ENCODE measurements at places on chromosomes 7 and 10.

DNA sequence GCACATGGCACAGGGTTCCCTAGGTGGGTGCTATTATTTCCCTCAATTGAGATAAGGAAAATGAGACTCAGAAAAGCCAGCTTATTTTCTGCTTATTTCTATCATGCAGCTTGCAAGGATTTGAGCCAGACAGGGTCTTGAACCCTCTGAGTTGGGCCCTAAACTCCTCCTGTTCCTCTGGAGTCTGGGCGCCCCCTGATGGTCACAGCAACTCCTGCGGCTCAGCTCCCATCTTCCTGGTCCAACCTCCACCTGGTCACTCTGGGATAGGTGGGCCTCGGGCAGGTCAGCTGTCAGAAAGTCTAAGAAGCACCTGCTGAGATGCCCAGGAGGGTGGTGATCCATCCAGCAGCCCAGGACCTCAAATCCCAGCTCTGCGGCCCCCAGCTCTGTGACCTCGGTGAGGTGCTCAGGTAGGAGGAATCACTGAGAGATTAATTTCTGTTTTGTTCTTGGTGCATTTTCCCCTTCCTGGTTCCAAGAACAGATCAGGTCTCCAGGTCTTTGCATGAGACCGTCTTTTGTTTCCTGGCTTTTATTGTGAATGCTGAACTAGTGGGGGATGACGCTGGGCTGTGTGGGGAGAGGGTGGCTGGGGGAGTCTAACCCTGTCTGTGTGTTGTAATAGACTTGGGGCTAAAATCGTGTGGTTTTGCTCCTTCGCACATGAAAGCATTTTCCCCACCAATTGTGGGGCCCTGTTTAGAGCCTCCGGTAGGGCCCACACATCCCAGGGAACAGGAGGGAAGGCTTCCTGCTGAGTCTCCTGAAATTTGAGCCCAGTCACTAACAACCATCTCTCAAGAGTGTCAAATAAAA, 32.8 kb downstream of the TMEM130 start:
- DNase-seq, result peak; percentile 45

DNA sequence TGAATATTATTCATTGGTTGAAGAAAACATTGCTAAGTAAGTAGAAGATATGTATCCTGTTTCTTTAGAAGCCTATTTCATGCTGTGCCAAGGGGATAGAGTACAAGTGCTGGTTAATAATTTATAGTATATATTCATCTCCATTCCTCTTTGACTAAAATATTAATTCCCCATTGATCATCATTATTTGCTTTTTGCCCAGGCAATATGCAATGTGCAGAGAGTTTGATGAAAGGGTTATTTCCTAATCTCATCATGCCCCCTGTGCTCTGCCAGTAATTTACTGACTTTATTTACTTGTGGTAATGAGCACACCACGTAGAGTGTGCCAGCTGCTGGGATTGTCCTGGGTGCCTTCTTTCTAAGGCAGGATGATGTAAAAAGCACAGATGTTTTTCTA, 180.9 kb downstream of the REEP3 start:
- DNase-seq, result no peak

DNA sequence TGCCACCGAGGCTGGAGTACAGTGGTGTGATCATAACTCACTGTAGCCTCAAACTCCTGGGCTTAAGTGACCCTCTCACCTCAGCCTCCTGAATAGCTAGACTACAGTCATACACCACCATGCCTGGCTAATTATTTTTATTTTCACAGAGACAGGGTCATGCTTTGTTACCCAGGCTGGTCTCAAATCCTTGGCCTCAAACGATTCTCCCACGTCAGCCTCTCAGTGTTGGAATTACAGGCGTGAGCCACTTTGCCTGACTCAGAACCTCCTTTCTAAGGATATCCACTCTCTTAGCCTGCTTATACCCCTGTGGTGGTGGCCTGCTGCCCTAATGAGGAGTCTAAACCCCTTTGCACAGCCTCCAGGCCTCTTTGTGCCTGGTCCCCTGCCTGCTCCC, 4.2 kb upstream of the IGFBP1 start:
- no peak for DNase-seq

DNA sequence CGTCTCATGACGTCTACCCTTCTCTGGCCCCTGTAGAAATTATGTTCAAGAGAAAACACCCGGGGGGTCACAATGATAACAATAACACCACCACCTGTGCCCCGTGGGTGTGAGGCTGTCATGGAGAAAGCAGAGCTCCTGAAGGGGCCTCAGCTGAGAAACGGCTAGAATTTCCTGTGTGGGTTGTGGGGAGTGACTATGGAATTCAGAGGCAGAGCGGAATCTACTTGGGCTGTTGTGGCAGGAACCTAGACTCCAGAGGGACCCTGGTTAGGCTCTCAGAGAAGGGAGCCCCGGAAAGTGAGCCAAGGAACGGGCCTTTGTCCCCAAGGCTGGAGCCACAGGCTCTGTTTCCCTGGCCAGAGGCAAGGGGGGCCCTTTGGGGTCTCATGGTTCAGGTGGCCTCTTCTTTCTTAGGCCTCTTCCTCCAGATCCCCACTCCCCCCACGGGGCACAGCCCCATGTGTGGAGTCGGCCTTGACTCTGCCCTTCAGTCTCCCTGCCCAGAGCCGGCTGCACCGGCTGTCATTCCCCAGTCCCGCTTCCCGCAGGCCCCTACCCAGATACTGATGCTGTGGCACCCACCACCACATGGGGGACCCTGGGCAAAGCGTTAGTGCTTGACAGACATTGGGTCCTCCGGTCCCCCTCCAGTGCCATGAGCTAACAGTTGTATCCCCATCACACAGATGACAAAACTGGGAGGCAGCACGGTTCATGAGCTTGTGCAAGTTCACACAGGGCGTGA, 6.5 kb upstream of the GIMAP8 start:
- no peak for DNase-seq

DNA sequence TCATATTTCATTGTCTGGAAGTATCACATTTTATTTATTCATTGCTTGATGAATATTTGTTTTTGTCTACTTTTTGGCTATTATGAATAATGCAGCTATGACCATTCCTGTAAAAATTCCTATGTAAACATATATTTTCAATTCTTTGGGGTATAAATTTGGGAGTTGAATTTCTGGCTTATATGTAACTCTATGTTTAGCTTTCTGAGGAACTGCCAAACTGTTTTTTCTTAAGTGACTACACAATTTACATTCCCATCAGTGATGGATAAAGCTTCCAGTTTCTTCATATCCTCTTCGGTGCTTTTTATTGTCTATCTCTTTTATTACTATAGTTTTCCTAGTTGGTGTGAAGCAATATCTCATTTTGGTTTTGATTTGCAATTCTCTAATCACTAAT, 115.6 kb upstream of the CXCL12 start:
- no peak for DNase-seq

DNA sequence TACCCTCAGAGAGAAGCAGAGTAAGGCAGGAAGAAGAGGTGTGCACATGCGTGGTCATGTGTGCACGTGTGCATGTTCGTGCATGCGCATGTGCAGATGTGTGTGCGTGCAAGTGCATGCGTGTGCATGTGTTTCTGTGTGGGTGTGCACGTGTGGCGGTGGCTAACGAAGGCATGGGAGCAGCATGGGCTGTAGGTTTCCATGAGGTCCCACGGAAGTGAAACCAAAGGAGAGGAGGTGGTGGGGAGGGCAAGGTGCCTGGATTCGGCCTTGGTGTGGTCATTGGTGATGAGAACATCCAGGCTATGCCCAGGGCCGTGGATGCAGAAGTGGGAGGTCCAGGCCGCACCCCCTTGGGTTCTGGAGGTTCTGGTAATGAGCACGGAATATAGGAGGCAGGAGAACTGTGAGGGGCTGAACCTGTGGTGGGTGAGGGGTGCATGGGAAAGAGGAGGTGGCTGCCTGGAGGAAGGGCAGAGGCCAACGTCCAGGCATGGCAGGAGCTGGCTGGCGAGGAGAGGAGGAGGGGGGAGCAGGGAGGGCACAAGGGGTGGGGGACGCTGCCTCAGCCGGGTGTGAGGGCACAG, 2.4 kb upstream of the INPP5A start:
- no peak for DNase-seq

DNA sequence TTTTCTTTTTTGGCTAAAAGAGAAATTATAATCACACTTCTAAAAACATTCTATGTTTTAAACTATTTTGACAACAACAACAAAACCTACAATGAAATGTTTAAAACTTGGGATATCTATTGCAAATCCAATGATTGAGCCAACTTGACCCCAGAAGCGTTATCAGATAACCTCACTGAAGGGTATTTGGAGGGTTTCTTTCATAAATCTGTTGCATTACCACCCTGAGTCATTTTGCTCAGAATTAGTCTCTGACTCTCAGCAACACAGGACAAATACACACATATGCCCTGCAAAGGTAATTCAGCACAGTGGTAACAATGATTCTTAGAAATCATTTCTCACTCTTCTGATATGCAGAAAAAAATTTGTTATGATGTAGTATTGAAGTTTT, 2.3 kb upstream of the COL1A2 start:
- no peak for DNase-seq

- no peak for DNase-seq
Observed at GRCh38 chr10:24661376-24661775, 62.3 kb downstream of the ARHGAP21 start.

- DNase-seq, result peak; percentile 61
Observed at GRCh38 chr7:23696916-23697441, 13.0 kb upstream of the STK31 start.

- no peak for DNase-seq
Observed at GRCh38 chr10:3866332-3866731, 81.3 kb upstream of the KLF6 start.

DNA sequence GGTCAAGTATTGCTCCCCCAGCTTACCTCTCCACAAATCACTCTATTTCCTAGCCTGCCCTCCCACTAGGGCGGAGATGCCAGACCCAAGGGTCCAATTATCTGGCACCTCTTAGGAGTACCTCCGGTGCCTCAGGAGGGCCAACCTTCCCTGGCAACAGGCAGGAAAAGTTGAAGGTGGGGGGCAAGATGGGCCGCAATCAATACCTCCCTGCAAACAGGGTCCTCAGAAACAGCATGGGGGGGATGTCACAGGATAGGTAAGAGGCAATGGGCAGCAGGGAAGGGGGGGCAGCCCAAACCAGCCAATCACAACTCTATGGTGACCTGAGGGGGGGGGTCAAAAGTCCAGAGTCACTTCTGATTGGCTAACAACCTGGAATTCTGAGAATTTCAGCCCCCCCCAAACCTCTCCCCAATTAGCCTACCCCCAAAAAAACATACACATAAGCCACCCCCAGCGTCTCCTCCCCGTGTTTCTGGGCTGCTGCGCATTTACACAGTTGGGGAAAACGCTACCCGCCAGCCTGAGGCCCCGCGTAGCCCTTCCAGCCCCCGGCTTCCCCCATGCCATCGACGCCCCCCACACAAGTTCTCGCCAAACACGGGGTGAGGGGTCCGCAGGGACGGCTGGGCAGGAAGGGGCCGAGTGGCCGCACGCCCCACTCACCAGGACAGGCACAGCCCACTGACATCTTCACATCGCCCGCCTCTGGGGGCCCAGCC, 589 bp downstream of the LDB1 start:
- peak; percentile 82 for DNase-seq

GRCh38 chr10:21532694-21533466, 1.2 kb upstream of the MLLT10 start:
- DNase-seq, result no peak

GRCh38 chr7:18087026-18087686, 59.5 kb upstream of the PRPS1L1 start:
- DNase-seq, result no peak

DNA sequence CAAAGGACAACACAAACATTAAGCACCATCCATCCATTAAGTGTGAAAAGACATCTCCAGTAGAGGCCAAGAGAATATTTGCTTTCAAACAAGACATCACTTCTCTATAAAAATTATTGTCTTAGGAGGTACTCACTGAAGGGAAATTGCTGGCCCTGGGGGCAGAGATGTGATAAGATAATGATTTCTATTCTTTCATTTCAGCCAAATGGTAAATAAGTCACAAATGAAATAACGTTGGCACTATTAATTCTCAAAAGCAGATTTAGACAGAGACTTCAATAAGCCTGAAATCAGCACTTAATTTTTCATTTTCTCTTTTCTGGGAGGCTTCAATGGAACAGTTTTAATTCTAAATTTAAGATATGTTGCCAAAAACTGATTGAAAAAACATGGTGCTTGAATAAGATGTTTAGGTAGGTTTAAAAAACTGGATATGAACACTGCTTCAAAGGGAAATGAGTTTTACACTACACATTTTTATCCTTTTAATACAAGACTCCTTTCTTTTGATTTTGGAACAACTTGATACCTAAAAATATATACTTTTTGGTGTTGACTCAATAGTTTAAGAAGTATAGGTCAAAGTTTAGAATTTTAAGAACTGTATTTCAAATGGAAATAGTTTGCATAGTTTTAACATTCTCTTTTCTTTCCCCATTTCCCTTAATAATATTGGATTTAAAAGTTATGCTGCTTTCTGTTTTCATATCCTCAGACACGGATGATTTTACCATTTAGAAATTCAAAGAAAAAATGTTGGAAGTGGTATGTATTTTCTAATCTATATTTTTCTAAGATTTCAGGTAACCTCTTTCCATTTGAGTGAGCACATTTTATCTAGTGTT, 204.0 kb downstream of the AHR start:
- peak; percentile 54 for DNase-seq
